ENCODE measurements at places on chromosomes 1 and 21.

- peak; percentile 5 for DNase-seq
Observed at GRCh38 chr1:44031252-44032169, at the start of gene SLC6A9. TSS of gene SLC6A9 (minus strand) at chr1:44031462. CDS start at chr1:44024277, 7,185 bp downstream.

DNA sequence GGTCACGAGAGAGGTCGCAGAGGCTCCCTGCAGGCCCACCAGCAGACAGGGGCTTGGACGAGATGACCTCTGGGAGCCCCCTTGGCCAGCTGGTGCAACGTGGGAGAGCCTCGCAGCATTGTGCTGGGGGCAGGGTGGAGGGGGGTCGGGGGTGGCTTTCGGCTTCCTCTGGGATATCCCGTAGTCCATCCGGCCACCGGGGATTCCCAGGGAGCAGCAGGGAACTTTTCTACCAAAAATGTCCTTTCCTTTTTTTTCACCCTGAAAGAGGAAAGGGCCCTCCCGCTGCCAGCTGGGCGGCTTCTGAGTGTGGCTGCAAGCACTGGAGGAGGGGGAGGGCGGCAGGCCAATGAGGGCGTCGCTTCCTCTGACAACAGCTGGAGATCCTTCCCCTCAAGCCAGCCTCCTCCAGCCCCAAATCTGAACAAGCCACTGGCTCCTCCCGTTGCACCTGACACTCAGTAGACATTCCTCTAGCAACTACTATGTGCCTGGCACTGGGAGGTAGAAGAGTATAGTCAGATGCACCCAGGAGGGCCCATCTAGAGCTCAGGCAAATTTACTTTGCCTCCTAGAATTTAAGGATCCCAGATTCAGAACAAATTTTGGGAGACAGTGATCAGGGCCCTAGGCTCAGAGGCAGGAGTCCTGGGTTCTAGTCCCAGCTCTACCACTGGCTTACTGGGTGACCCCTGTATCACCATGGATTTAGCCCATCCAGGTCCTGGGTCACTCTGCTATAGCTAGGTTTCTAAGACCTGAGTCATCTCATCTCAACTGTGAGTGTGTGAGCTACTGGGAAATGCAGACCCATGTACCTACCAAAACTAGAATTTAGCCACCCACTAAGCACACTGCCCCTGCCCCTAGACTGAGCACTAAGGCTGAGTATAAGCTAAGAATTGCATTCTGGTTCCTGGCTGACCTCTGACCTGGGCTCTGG is 2.7 kb downstream of the MOB3C start:
- peak; percentile 44 for DNase-seq

GRCh38 chr1:223620297-223620897 is 45.1 kb downstream of the CAPN8 start:
- no peak for DNase-seq

DNA sequence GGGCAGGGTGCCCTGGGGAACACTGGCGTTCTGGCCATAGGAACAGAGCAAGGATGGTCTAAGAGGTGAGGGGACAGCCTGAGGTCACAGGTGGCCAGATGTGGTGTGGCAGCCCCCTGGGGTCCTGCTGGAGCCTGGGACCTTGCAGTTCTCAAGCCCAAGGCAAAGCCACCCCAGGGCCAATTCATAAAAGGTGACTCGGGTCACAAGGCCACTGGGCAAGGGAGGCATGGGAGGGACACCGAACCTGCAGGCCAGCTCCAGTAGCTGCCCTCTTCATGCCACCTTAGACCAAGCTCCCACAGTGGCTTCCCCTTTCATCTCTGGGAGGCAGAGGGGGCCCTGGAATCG is 19.3 kb downstream of the TNFRSF25 start:
- DNase-seq: no peak

GRCh38 chr1:31000301-31000700 is 65.2 kb downstream of the PUM1 start:
- no peak for DNase-seq

DNA sequence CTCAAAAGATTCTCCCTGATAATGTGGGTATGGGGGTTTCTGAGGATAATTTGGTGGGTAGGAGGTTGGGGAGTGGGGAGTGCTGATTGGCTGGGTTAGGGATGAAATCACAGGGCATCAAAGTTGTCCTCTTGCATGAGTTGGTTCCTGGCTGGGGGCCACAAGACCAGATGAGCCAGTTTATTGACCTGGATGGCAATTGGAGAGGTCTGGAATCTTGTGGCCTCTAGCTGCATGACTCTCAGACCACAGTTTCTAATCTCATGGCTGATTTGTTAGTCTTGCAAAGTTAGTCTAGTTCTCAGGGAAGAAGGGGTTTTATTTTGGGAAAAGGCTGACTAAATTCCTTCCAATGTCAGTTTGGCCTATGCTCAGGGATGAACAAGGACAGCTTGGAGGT is 3.3 kb upstream of the GBP1 start:
- DNase-seq: no peak

DNA sequence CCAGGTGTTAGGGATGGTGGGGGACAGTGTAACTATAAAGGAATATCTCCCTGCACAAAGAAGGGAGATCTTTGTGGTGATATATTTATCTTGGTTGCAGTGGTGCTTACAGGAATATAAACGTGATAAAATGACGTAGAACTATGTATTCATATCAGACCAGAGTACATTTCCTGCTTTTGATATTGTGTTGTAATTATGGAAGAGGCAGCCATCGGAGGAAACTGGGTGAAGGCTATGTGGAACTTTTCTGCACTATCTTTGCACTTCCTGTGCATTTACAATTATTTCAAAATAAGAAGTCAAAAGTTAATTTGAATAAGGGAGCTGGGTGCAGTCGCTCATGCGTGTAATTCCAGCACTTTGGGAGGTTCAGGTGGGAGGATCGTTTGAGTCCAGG is 37.6 kb downstream of the NDUFS5 start:
- DNase-seq: no peak

DNA sequence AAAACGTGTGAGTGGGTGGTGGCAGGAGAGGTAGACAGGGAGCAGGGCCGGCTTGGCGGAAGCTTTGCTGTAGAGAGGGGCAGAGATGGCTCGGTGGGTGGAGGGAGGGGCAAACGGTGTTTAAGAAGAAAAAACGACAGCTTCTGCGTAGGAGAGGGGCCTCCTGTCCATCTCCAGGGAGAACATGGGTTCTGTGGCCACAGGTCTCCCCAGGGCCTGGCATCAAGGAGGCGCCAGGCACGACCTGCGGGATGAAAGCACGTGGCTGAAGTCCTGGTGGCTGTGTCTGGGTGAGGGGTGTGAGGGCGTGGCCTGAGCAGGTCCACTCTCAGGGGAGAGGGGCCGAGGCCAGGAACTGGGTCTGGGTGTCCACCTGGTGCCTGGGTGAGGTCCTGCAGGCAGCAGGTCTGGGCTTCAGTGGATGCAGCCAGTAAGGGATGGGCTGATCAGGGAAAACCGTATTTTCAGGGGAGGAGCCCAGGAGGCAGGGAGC is 940 bp upstream of the PRKCZ start:
- peak; percentile 56 for DNase-seq

- peak; percentile 54 for DNase-seq
Observed at GRCh38 chr1:235923466-235924021, 56.8 kb upstream of the LYST start.

GRCh38 chr1:228020686-228021354 is 14.0 kb downstream of the WNT3A start:
- no peak for DNase-seq

- no peak for DNase-seq
Observed at GRCh38 chr1:61080413-61081143, 1.8 kb upstream of the NFIA start.

Measured in CD4-positive, alpha-beta T cell (primary cell).